Bronchus fibroblast of lung (primary cell): ENCODE measurements at places on chromosomes 12 and 14. TPM values are rescaled to one million over a fixed set of nuclear protein-coding genes. Genes with fewer than 3 reads are reported as not detected.

Gene TMTC2
- total RNA-seq, result 0.84 and 1.6 TPM in 2 replicates

Gene NAA30
- total RNA-seq, result 5.8 and 9.8 TPM in 2 replicates

Gene FOXG1
- under 0.01 and 0.15 TPM in 2 replicates for total RNA-seq

Gene PLBD2
- 13.2 and 20.0 TPM in 2 replicates for total RNA-seq

Gene ANG
- 6.7 and 7.9 TPM in 2 replicates for total RNA-seq

Gene PPP1R36
- total RNA-seq, result 0.30 and 0.50 TPM in 2 replicates

Gene DPY19L2
- 1.5 and 2.5 TPM in 2 replicates for total RNA-seq

Gene SLC4A8
- 2.1 and 3.0 TPM in 2 replicates for total RNA-seq

Gene NTS
- total RNA-seq, result not detected in 2 replicates

Gene OTOGL
- under 0.01 and 0.17 TPM in 2 replicates for total RNA-seq

Gene AQP2
- not detected in 2 replicates for total RNA-seq

Gene SIX6
- total RNA-seq, result not detected in 2 replicates
